Effector memory CD8-positive, alpha-beta T cell (primary cell): ENCODE measurements at places on chromosomes 5 and 9.

- DNase-seq = no peak
- peaks cover 28% of the 10 kb centered on the region for H3K27me3 ChIP-seq
- H3K36me3 ChIP-seq = peaks cover 2% of the 10 kb centered on the region
- no peak overlapping the region for H3K4me3 ChIP-seq
These were observed 6.2 kb downstream of the ASS1 start for GRCh38 chr9:130451004-130451390.

- no peak overlapping the region for H3K27ac ChIP-seq
- H3K4me3 ChIP-seq = no peak overlapping the region
- no peaks in the 10 kb centered on the region for H3K27me3 ChIP-seq
- no peaks in the 10 kb centered on the region for H3K4me1 ChIP-seq
- no peak for DNase-seq
These were observed 107.4 kb downstream of the ZNF462 start for GRCh38 chr9:106970219-106970975.

GRCh38 chr9:129518074-129518473 is 102.8 kb downstream of the C9orf50 start:
- no peak overlapping the region for H3K4me3 ChIP-seq
- H3K27ac ChIP-seq = no peak overlapping the region

GRCh38 chr5:18244309-18244708 is 610.0 kb downstream of the TAF11L14 start:
- DNase-seq = no peak
- H3K4me1 ChIP-seq = no peaks in the 10 kb centered on the region
- H3K36me3 ChIP-seq = no peaks in the 10 kb centered on the region
- no peak overlapping the region for H3K27ac ChIP-seq
- H3K27me3 ChIP-seq = no peaks in the 10 kb centered on the region
- H3K4me3 ChIP-seq = no peak overlapping the region

DNA sequence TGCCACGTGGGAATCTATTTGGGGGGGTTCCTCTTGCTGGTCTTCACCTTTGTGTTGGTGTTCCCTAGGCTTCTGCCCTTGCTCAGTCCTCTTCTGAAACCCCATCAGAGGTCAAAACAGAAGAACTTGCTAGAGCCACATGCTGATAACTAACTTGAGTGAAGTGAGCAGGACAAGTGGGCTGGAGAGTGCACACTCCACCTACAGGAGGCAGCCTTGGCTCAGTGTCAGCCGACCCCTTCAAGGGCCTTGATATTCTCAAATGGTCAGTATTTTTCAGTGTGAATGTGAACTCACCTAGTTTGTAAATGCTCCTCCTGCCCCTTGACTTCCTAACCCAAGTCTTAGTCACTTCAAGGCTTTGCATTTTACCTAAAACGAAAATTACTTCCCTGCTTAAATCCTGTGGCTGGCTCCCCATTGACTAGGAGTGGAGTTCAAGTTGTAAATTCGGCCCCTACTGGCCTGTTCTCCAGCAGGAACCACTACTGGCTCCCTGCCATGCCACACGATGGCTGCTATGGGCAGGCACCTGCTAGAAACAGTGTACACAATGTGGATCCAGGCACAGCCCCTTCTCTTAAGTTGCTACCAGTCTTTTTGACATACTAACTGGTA is 3.6 kb upstream of the SLC1A3 start:
- no peak overlapping the region for H3K27ac ChIP-seq
- H3K27me3 ChIP-seq = peaks cover 43% of the 10 kb centered on the region
- DNase-seq = no peak
- peaks cover 6% of the 10 kb centered on the region for H3K36me3 ChIP-seq
- no peak overlapping the region for H3K4me3 ChIP-seq

GRCh38 chr5:133928587-133929393 is 39.6 kb downstream of the C5orf15 start:
- no peak for DNase-seq
- peak overlapping the region; percentile 93 for H3K27ac ChIP-seq
- no peaks in the 10 kb centered on the region for H3K36me3 ChIP-seq
- H3K4me1 ChIP-seq = peaks cover 5% of the 10 kb centered on the region
- no peak overlapping the region for H3K4me3 ChIP-seq
- H3K27me3 ChIP-seq = peaks cover 26% of the 10 kb centered on the region

DNA sequence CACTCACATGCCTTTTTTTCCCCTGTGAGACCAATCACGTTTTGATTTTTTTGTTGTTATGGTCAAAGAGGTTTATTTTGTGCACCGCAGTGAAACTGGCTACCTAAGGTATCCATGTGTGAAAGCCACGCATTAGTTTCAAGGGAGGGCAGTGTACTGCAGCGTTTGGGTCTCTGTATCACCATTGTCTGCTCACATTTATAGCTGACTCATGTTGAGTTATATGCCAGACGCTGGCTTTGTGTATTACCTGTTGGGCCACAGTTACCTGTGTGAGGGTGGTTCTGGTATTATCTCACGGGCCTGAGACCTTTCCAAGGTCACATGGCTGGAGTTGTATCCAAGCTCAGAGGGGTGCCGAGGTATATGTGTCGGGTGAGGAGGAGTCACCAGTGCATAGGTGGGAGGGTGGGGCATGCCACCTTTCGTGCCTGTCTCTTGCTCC is 75.8 kb downstream of the ARHGAP26 start:
- no peaks in the 10 kb centered on the region for H3K27me3 ChIP-seq
- peak overlapping the region; percentile 44 for H3K4me3 ChIP-seq
- H3K36me3 ChIP-seq = peaks cover 12% of the 10 kb centered on the region
- H3K27ac ChIP-seq = peak overlapping the region; percentile 16
- peaks cover 85% of the 10 kb centered on the region for H3K4me1 ChIP-seq
- DNase-seq = peak; percentile 7

DNA sequence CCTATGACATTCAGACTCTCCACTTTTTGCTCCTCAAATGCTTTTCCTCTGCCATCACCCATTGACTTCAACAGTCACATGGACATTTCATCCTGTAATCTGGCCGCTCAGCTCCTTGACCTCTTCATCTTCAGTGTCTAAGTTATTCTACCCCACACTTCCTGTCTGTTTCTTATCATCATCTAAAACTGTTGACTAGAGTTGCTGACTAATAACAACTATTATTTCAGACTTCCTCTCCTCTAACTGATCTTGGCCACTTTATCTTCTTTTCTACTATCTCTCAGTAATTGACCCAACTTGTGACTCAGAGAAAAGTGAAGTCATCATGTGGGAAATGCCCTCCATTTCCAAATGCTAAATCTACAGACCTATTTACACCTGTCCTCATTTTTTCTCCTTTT is 254.7 kb upstream of the TRPC7 start:
- no peak overlapping the region for H3K4me3 ChIP-seq
- no peak overlapping the region for H3K27ac ChIP-seq
- no peak for DNase-seq

DNA sequence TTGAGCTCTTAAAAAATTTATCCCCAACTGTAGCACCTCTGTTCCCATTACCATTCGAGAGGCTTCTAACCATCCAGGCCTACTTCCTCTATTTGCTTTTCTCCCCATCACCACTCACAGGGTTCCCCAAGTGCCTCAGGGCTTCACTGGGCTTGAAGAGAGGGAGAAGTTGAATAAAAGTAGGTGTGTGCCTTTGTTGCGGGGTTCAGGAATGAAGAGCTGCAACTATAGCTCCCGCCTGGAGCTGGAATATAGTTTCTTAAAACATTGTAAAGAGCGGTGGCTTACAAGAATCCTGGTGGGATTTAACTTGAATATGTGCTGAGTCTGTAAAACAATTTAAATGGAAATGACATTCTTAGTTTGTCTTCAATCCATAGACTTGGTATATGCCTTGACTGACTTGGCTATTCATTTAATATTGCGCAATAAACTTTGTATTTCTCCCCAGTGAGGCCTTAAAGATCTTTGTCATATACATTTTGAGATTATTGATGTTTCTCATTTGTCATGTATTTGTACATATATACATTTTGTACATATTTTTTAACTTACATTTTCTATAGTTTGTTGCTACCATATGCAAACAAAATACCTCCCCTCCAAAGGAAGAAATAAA is 7.2 kb downstream of the ENTREP1 start:
- no peaks in the 10 kb centered on the region for H3K4me1 ChIP-seq
- DNase-seq = no peak
- H3K27me3 ChIP-seq = peaks cover 14% of the 10 kb centered on the region
- H3K36me3 ChIP-seq = no peaks in the 10 kb centered on the region
- H3K4me3 ChIP-seq = no peak overlapping the region
- no peak overlapping the region for H3K27ac ChIP-seq
